ENCODE measurements at places on chromosomes 12 and 14.
A peak's percentile ranks its signal among the peaks of the same experiment; 100 is the strongest.

DNA sequence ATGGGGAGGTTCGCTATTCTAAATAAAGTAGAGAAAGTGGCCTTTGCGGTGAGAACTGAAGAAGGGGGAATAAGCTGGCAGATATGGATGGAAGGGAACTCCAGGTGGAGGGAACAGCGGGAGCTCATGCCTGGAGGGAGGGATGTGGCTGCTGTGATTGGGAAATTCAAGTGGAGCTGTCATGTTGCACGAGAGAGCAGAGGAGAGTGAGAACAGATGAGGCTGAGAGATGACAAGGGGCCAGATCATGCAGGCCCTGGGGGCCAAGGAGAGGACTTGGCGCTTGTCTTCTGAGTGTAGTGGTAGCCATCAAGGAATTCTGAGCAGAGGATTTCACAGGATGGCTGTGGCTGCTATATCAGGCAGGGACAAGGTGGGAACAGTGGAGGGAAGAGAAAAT, 35.0 kb downstream of the TGFB3 start:
- H3K27ac ChIP-seq: no peak overlapping the region
- H3K27me3 ChIP-seq: no peaks in the 10 kb centered on the region
- peaks cover 4% of the 10 kb centered on the region for H3K36me3 ChIP-seq
- no peaks in the 10 kb centered on the region for H3K4me1 ChIP-seq

- H3K36me3 ChIP-seq: no peaks in the 10 kb centered on the region
- H3K27ac ChIP-seq: no peak overlapping the region
- no peaks in the 10 kb centered on the region for H3K4me1 ChIP-seq
- H3K27me3 ChIP-seq: no peaks in the 10 kb centered on the region
Measured at GRCh38 chr12:96811083-96811482, 96.0 kb upstream of the NEDD1 start.

DNA sequence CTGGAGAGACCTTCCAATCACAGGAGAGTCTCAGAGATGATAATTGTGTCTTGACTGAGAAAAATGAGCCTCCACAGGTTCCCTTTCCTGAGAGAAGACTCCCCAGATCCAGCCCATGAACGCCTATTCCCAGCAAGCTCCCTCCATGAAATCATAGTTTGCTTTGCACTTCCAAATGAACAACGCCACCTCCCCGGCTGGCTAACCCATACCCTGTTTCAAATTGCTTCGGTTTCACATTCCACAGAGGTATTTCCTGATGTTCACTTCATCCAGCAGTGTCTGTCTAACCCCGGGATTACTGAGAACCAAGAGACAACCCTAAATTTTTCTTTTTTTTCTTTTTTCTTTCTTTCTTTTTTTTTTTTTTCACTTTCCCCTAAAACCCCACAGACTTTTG, 124.1 kb upstream of the RFLNA start:
- H3K27ac ChIP-seq: no peak overlapping the region
- no peaks in the 10 kb centered on the region for H3K27me3 ChIP-seq
- no peak overlapping the region for H3K4me3 ChIP-seq

DNA sequence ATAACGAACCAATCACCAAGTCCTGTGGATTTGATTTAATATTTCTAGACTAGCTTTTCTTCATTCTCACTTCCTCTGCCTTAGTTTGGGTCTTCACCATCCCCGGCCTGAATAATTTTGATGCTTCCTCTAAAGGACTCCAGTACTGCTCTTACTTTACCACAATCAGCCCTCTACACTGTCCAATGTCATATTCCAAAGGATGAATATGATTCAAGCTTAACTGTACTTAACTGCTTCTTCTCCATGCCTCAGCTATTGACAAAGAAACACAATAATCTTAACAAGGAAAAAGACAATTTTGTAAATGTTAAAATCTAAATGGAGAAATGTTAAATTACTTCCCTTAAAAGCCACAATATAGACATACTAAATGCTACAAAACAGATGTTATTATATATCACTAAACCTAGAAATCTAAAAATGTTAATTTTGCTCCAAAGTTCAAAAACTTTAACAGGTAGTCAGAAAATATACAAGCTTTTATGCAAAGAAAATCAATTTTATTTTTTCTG, 70.2 kb downstream of the STXBP6 start:
- H3K36me3 ChIP-seq: no peaks in the 10 kb centered on the region
- no peak for DNase-seq
- no peaks in the 10 kb centered on the region for H3K4me1 ChIP-seq

DNA sequence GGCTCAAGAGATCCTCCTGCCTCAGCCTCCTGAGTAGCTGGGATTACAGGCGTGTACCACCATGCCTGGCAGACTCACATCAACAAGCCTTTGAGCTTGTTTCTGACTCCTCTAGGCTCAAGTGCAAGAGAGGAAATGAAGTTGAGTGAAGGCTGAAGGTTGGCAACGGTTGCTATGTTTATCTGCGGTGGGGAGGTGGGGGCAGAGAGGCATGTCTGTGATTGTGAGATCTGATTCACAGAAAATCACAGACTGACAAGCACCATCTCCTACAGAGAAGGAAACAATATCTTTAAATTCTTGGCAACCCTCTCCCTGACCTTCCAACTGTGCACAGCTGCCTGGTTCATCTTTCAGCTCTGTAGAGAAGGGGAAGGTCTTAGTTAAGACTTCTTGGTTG, 22.1 kb upstream of the NINJ2 start:
- H3K36me3 ChIP-seq: no peaks in the 10 kb centered on the region
- H3K27ac ChIP-seq: peak overlapping the region; percentile 93
- H3K27me3 ChIP-seq: no peaks in the 10 kb centered on the region
- peak; percentile 82 for DNase-seq
